ENCODE measurements at places on chromosomes 3 and 15.

- no peak for DNase-seq
Measured at GRCh38 chr3:48475188-48475587, 28.7 kb downstream of the ATRIP start.

GRCh38 chr3:5005367-5005766, 26.1 kb downstream of the BHLHE40 start:
- DNase-seq, result no peak

DNA sequence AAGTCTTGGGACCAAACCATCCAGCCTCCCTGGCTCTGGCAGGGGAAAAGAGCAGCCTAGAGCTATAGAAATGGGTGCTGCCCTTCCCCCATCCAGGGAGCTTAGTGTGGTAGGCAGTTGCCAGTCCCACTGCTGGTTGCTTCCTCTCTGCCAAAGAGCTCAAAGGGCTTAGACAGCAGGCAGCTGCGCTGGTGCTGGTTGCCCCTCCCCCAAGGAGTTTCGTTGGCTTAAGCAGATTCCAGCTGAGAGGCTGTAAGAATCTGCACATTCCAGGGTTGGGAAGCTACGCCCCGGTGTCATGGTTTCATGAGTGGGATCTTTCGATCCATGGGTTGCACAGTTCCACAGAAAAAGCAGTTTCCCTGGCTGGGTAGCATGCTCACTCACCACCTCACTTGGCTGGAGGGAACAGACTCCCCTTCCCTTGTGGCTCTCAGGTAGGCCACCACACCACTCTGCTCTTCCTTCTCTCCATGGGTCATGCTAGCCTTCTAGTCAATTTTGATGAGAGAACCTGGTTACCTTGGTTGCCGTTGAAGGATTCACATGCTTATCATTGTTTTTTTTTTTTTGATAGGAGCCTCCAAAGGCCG, 195.1 kb downstream of the EPHA6 start:
- DNase-seq, result no peak

DNA sequence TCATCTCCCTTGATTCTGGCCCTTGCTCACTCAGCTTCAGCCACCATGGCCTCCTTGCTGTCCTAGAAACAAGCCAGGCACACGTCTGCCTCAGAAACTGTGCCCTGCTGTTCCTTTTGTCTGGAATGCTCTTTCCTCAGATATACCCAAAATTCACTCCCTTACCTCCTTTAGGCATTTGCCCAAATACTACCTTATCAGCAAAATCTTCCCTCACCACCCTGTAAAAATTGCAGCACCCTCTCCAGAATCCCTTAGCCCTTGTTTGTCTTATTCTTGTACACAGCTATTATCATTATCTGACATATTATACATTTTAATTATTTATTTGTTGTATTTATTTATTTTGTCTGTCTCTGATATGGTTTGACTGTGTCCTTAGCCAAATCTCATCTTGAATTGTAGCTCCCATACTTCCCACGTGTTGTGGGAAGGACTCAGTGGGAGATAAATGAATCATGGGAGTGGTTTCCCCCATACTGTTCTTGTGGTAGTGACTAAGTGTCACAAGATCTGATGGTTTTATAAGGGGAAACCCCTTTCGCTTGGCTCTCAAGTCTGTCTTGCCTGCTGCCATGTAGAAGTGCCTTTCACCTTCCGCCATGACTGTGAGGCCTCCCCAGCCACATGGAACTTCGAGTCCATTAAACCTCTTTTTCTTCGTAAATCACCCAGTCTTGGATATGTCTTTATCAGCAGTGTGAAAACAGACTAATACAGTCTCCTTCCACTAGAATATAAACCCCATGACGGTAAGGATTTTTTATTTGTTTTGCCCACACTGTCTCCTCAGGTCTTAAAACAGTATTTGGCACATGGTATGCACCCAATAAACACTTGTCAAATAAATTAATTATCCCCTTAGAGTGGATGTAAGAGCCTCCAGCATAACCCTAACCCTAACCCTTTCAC, 60.0 kb upstream of the STT3B start:
- no peak for DNase-seq

- DNase-seq, result no peak
Measured at GRCh38 chr15:89836267-89837133, 21.8 kb upstream of the ANPEP start.

- no peak for DNase-seq
Measured at GRCh38 chr3:117137065-117137464, 427.5 kb downstream of the TUSC7 start.

- no peak for DNase-seq
Measured at GRCh38 chr3:192778508-192778907, 51.2 kb upstream of the FGF12 start.

DNA sequence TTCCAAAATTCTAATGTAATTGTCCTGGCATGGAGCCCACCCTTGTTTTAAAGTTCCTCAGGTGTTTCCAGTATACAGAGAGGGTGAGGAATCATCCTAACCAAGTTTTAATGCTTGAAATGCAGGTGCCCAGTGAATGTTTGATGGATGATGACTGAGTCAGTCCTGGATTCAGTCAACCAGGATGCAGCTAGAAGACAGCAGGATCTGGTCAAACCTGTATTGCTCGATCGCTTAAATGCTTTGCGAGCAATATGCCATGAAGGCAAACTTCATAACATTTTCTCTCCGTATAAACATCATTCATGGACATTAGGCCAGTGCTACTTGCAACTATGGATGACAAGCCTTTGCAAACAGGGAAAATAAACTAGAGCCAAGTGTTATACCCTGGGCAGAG, 591.2 kb downstream of the RSL24D1 start:
- DNase-seq, result no peak

DNA sequence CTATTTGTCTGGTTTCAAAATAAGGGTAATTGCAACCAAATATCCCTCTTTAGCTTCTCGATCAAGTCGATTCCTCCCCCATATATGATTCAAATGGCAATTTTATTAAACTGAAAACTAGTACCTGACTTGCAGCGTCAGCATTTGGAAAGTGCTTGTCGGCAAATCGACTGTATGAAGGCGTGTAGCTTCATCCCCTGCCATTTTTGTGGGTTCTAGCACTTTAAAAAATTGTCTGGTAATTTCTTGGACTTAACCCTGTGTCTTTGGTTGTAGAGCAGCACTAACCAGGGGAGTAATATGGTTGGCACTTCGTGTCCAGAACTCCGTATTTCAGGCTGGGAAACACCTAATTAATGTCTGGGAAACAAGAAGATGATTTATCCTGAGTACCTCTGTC, 573 bp downstream of the MME start:
- no peak for DNase-seq

DNA sequence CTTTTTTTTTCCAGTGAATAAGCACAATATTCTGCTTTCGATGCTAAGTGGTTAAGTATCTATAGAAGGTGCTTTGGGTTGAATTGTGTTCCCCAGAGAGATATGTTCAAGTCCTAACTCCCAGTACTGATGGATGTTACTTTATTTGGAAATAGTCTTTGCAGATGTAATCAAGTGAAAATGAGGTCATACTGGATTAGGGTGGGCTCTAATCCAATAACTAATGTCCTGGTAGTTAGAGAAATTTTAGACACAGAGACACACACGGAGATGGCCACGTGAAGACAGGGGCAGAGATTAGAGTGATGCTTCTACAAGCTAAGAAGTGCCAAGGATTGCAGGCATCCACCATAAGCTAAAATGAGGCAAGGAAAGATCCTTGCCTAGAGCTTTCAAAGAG, 662.3 kb downstream of the NAALADL2 start:
- no peak for DNase-seq

DNA sequence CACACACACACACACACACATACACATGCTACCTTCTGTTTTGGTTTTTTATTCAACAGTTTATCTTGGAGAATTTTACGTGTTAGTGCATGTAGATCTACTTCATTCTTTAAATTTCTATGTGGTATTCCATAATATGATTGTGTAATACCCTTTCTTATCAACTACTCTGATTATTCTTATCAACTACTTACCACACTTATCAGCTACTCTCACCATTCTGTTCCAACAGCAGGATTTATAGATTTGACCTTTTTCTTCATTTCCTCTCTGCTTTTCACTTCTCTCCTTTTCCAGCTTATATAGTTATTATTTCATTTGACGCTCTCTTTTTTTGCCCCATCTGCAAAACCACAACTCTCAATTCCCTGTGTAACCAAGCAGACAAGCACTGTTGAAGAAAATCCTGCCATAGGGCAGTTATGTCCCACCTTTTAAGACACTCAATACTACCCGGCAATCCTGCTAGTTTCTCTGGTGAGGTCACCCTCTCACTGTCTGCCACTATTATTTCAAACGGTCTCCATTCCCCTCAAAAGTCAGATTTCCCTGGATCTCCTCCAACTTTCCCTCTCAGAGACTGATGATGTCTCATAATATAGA, 56.9 kb upstream of the SATB1 start:
- no peak for DNase-seq

GRCh38 chr3:127356381-127356780, 68.5 kb upstream of the PRR20G start:
- no peak for DNase-seq

DNA sequence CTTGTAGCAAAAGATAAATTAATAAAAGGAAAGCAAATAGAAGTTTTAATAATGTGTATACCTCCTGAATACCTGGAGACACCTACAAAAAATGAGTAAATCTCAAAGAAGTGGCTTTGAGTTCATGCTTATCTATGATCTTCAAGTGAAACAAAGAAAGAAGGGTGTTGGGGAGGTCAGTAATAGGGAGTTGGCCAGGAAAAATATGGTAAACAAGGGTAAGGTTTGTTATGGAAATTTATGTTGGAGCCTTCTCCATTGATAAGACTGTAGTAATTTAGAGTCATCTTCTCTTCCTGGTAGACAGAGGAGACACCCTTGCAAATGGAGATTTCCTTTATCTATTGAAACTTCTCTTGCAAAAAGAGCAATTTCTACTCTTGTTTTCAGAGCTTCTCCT, 6.6 kb upstream of the CCR8 start:
- DNase-seq, result no peak

DNA sequence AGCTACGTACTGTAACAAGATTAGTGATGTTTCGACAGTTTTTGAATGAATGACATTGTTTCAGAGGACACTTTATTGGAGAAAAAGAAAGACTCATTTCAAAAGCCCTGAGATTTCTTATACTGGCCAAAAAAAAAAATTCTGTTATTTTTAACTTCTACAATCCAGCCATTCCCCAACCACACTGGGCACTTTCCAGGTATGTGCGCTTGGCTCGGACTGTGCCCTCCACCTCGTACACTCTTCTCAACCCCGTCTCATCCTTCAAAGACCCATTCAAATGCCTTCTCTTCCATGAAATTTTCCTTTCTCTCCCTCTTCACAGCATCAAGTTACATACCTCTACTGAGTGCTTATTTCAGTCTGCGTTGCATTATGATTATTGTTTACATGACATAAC, 328.5 kb upstream of the SOX2 start:
- no peak for DNase-seq

- DNase-seq, result no peak
Measured at GRCh38 chr3:127655641-127656040, 17.1 kb upstream of the ABTB1 start.

GRCh38 chr3:58521917-58522631, 14.9 kb downstream of the ACOX2 start:
- DNase-seq, result no peak

DNA sequence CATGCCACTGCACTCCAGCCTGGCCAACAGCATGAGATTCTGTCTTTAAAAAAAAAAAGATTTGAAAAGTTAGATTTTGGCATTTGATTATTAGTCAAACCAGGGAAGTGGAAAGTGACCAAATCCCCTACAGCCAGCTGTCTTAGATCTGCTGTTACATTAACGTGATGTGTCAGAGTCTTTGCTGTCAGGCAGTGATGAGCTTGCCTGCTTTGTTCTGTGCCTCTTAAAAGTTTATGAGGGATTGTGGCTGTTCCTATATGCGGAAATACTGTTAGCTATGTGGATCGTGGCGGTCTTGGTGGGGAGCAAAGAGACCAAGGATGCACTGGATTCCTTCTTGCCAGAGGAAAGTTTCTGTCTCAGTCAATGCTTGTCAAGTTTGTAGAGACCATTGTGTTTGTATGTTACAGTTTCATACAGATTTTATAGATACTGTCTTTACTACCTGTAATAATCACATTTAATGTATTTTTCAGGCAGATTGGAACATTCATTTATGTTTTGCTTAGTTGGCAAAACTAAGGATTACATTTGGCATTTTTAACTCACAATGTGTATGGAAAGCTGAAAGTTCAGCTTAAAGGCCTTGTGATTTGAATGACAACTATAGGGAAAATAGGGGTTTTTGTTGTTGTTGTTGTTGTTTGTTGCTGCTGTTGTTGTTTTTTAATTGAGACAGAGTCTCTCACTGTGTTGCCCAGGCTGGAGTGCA, 137.4 kb downstream of the VPS8 start:
- no peak for DNase-seq

DNA sequence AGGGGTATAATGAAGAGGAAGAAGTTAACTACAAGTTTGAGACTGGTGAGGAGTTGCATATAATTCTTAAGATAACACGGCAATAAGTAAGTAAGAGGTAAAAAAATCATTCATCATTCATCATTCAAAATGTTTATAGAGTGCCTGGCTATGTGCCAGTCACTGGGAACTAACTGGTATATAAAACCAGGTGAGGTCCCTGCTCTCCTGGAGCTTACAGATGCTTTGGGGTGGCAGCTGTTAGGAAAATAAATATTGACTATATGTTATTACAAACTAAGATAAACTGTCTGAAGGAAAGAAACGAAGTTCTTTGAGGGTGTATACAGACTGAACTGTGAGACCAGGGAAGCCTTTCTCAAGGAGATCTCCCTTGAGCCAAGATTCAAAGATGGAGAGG, 2.9 kb downstream of the CASR start:
- DNase-seq, result no peak

GRCh38 chr15:80609512-80609946, 85.6 kb upstream of the ABHD17C start:
- DNase-seq, result no peak

- no peak for DNase-seq
Measured at GRCh38 chr15:98751767-98752166, 103.4 kb downstream of the IGF1R start.

GRCh38 chr15:65856821-65857455, 12.4 kb upstream of the RAB11A start:
- DNase-seq, result no peak

DNA sequence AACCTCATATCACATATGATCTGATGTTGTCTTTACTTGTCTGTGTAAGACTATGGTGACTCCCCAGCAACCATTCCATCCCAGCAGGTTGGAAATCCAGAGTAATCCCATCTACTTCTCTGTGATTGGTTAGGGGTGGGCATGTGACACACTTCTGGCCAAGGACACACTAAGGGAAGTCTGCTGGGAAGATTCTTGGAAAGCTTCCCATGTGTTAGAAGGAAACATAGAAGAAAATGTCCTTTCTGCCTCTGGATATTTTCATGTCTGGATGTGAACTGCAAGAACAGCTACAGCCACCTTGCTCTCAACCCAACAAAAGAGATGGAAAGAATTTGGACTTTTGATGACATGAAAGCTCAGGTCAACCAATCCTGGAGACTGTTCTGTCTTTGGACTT, 2.6 kb upstream of the UBE2Q2 start:
- no peak for DNase-seq

- no peak for DNase-seq
Measured at GRCh38 chr3:129636082-129636481, 29.6 kb upstream of the PLXND1 start.

- no peak for DNase-seq
Measured at GRCh38 chr3:128814060-128814459, 65.4 kb upstream of the ACAD9 start.

GRCh38 chr3:171936191-171936841, 93.2 kb downstream of the TMEM212 start:
- no peak for DNase-seq

GRCh38 chr3:194711913-194712312, 26.2 kb downstream of the FAM43A start:
- DNase-seq, result no peak

GRCh38 chr15:41983221-41983620, 10.9 kb upstream of the EHD4 start:
- no peak for DNase-seq

GRCh38 chr3:197229836-197230235, 68.6 kb downstream of the DLG1 start:
- DNase-seq, result no peak

All from cortex of kidney (tissue), 1 donor.